ENCODE measurements at places on chromosomes 1 and 21.

GRCh38 chr1:185317886-185318310 is 855 bp upstream of the IVNS1ABP start:
- peak; percentile 64 for DNase-seq
- no peaks in the 10 kb centered on the region for H3K27me3 ChIP-seq
- peaks cover 8% of the 10 kb centered on the region for H3K4me1 ChIP-seq
- peak overlapping the region; percentile 58 for H3K4me3 ChIP-seq

DNA sequence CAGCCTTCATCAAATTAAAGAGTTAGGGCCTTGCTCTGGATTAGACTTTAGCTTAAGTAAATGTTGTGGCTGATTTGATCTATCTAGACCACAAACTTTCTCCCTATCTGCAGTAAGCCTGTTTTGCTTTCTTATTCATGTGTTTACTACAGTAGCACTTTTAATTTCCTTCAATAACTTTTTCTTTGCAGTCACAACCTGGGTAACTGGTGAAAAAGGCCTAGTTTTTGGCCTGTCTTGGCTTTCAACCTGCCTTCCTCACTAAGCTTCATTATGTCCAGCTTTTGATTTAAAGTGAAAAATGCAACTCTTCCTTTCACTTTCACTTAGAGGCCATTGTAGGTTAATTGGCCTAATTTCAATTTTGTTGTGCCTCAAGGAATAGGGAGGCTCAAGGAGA is 12.5 kb upstream of the LPGAT1 start:
- peaks cover 3% of the 10 kb centered on the region for H3K4me1 ChIP-seq
- no peaks in the 10 kb centered on the region for H3K27me3 ChIP-seq
- no peak overlapping the region for H3K4me3 ChIP-seq
- no peaks in the 10 kb centered on the region for H3K36me3 ChIP-seq

- H3K4me3 ChIP-seq, result no peak overlapping the region
- no peaks in the 10 kb centered on the region for H3K27me3 ChIP-seq
- H3K27ac ChIP-seq, result no peak overlapping the region
- no peak for DNase-seq
- no peaks in the 10 kb centered on the region for H3K4me1 ChIP-seq
Measured at GRCh38 chr21:46128933-46129571, 26.3 kb downstream of the FTCD start.

DNA sequence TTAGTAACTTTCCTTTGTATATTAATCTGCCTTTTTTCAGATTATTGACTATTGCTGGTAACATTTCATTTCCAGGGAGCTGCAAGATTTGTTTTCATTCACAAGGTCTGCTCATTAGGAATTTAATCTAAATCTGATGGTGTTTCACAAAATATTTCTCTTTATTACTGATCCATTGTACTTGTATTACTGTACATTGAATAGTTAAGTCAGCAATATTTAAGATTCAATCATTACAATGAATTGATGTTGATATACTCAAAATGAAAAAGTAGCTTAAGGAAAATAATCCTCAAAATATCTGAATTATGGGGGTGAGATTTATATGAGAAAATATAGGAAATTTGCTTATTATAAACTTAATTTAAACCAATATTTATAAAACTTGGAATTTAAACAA is 308.6 kb upstream of the PBX1 start:
- no peak overlapping the region for H3K27ac ChIP-seq
- H3K36me3 ChIP-seq, result no peaks in the 10 kb centered on the region
- no peak overlapping the region for H3K4me3 ChIP-seq

- H3K4me3 ChIP-seq, result no peak overlapping the region
- H3K36me3 ChIP-seq, result no peaks in the 10 kb centered on the region
- no peak for DNase-seq
- H3K4me1 ChIP-seq, result no peaks in the 10 kb centered on the region
- H3K27ac ChIP-seq, result no peak overlapping the region
Measured at GRCh38 chr1:241356187-241356518, 852 bp downstream of the RGS7 start.

DNA sequence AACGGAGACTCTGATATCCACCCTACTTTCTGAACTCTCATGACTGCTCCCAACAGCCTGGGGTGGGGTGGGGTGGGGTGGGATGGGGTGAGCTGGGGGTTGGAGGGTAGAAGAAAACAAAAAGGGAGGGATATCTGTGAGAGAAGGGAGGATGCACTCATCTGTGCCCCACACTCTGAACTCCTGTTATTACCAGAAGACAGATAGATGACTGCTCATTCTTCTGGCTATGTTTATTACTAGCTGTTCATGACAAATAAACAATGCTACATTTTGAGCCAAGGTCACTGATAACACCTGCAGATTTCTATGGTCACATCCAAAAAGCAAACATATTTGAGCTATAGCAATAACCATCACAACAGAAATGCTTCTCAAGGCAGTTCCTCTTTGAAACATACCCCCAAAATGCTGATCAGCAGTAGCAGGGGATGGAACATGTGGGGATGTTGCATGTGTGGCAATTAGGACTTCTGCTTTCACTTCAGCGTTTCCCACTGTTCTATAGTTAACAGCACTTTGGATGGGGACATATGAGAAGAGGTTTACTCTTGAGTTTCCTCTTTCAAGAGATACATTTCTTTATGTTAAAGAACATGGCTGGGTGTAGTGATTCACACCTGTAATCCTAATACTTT is 43.3 kb downstream of the GPR3 start:
- H3K4me3 ChIP-seq, result no peak overlapping the region
- peak overlapping the region; percentile 61 for H3K27ac ChIP-seq
- no peaks in the 10 kb centered on the region for H3K27me3 ChIP-seq
- H3K4me1 ChIP-seq, result peaks cover 63% of the 10 kb centered on the region
- no peaks in the 10 kb centered on the region for H3K36me3 ChIP-seq

DNA sequence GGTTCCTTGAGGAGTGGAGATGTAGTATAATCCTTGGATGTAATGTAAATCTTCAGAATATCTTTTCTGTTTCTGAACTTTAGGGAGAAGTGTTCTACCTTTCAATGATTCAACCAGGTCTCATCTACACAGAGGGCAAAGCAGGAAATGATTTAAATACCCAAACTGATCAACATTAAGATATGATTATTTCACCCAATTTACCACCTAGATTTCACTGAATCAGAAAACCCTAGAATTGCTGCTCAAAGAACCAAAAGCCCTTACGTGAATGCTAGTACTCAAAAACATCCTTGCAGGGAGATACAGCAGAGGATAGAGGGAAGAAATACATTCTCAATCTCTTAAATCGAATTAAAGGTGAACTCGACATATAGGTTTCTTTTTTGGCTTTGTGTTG is 5.0 kb downstream of the RPTN start:
- H3K27ac ChIP-seq, result no peak overlapping the region
- H3K36me3 ChIP-seq, result no peaks in the 10 kb centered on the region
- no peak overlapping the region for H3K4me3 ChIP-seq
- peaks cover under 1% of the 10 kb centered on the region for H3K27me3 ChIP-seq

DNA sequence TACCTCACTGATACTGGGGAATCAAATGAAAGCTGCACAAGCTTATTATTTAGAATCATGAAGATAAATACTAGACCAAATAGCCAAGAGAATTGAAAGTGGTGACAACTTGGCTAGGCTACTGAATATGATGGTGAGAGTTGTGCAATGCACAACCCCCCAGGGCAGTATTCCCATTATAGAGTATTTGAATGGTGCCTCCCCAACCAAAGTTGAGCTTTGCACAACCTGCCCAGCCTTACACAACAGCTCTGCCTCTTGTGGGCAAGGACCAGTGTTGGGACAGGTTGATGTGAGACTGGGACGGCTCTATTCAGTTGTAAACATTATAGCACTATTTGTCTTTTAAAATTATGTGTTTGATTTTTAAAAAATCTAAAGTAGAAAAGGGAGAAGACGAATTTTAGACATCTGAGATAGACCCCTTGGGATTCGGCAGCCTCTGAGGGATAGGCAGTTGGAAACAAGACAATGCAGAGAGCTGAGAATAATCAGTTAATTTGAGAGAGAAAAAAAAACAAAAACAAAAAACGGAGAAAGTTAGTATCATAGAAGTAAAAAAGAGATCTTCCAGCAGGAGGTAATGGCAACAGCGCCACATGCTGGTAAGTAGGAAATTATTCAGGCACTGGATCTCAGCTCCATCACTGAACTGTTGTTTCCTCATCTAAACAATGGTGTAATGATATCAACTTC is 91.0 kb upstream of the KCNA3 start:
- peak; percentile 41 for DNase-seq
- no peak overlapping the region for H3K4me3 ChIP-seq
- no peaks in the 10 kb centered on the region for H3K27me3 ChIP-seq
- no peaks in the 10 kb centered on the region for H3K4me1 ChIP-seq

DNA sequence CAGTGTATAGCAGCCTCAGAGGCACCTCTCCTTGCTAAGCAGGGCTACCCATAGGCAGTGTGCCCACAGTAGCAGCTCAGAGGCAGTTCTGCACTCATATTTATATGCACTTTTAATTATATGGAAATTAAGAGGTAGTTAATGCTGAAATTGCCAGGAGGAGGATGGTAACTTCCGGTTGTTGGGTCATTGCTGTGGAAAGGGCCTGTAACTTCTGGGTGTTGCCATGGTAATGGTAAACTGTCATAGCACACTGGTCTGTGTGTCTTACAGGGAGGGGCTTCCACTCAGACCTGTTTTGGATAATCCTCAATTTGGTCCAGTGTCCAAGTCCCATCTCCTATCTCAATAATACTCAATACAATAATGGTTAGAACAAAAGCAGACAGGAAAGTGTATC is 7.6 kb downstream of the CFH start:
- H3K27ac ChIP-seq, result no peak overlapping the region
- DNase-seq, result no peak
- H3K4me3 ChIP-seq, result no peak overlapping the region
- no peaks in the 10 kb centered on the region for H3K27me3 ChIP-seq
- no peaks in the 10 kb centered on the region for H3K4me1 ChIP-seq
- H3K36me3 ChIP-seq, result no peaks in the 10 kb centered on the region
